ENCODE measurements at places on chromosomes 3 and 15. TPM values are rescaled to one million over a fixed set of nuclear protein-coding genes. Genes with fewer than 3 reads are reported as not detected.

The A4GNT gene
- not detected for total RNA-seq

GRCh38 chr3:75305901-75306300, 358.2 kb upstream of the FRG2C start:
- DNase-seq: no peak

The GRAMD2A gene
- not detected for total RNA-seq

DNA sequence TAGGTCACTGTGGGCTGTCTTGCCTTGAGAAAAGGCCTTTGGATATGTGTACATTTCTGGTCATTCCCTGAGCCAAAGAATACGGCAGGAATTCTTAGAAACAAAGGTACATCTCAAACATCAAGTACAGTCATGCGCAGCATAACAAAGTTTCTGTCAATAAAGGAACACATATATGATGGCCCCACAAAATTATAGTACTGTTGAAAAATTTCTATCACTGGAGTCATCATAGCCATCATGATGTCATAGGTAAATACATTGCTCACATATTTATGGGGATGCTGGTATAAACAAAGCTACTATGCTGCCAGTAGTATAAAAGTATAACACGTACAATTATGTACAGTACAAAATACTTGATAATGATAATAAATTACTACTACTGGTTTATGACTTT, 38.9 kb upstream of the NECTIN3 start:
- no peak for DNase-seq

The MORC1 gene
- not detected for total RNA-seq

- no peak for DNase-seq
Observed at GRCh38 chr3:21804330-21804729, 53.3 kb upstream of the ZNF385D start.

- DNase-seq: no peak
Observed at GRCh38 chr3:173397161-173398110, at the start of gene NLGN1. NLGN1 (plus strand) TSS chr3:173397744.

The CLDN16 gene
- not detected for total RNA-seq

DNA sequence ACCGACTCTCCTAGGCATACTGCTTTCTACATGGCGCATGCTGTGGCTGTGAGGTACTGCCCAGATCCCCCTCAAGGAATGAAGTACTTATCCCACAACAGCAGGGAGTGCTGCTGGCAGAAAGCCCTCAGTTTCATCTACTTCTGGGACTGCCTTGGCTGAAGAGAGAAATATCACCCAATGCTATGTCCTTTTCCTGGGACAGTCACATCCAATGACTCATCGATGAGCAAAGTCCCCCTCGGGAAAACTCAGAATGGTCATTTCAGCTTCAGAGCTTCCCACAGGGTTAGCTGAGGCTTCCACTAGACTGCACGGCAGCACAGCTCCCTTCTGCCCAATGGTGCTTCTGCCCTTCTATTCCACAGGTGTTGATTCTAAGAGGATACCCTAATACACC, 3.6 kb upstream of the NMD3 start:
- DNase-seq: no peak

DNA sequence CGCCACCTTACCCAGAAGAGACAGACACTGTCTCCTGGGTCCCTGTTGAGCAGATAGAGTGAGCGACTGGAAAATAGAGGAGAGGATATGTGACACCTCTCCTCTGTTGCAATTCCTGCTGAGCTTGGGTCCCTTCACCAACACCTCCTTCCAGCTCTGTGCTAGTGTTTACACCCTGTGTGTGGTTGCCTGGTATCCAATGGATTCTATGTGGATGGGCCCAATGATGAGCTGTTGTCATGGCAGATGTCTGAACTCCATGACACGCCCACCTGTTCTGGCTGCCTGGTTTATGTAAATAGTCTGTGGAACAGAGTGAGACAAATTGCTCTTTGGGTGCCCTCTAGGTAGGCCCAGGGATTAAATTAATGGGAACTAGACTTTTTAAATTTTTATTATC, 23.7 kb downstream of the RBM5 start:
- no peak for DNase-seq

GRCh38 chr3:61239871-61240270, 11.4 kb downstream of the FHIT start:
- no peak for DNase-seq

GRCh38 chr3:124688581-124689454, 41.4 kb upstream of the UMPS start:
- peak; percentile 64 for DNase-seq

GRCh38 chr15:34239151-34239808, 14.5 kb downstream of the EMC4 start:
- DNase-seq: no peak

The ROBO2 gene
- not detected for total RNA-seq

The CLSTN2 gene
- total RNA-seq: under 0.01 TPM

Data from T-cell (primary cell).